Activated naive CD4-positive, alpha-beta T cell treated with Interleukin-2 at 50 U/mL for 16 hours (primary cell): ENCODE measurements at places on chromosomes 1 and 21.

- no peak for DNase-seq
These were observed 1.8 kb downstream of the RER1 start for GRCh38 chr1:2393471-2393877.

DNA sequence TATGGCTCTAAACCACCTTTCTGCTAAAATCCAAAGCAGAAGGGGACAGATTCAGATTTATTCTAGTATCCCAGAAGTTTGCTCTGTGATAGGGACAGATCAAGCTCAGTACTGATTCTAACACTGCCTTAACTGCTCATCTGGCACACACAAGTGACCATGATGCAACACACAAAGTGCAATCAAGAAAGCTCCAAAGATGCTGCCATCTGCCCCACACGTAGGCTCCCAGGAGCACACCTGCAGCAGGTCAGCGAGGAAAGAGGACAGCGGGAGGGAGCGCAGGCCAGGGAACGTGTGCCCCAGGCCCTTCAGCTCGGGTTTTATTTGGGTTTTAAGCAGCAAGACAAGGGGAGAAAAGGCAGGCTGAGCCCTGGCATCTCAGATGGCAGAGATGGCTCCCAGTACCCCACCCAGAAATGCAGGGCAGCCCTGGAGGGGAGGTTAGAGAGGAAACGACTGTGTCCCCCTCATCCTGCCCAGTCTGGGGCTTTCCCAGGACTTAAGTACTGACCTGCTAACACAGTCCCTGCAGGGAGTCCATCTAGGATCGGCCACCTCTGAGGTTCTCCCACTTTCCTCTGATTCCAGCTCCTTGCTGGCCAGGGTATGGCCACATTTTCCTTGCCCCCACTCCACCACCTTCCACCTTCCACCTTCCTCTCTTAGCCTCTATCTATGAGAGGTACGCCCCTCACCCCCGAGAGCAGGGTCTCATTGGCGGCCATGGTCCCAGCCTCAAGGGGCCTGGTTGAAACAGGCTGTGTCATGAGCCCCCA, 1.2 kb downstream of the TRIM11 start:
- DNase-seq, result no peak

- no peak for DNase-seq
These were observed 26.0 kb downstream of the SETD4 start for GRCh38 chr21:36034211-36034913.

DNA sequence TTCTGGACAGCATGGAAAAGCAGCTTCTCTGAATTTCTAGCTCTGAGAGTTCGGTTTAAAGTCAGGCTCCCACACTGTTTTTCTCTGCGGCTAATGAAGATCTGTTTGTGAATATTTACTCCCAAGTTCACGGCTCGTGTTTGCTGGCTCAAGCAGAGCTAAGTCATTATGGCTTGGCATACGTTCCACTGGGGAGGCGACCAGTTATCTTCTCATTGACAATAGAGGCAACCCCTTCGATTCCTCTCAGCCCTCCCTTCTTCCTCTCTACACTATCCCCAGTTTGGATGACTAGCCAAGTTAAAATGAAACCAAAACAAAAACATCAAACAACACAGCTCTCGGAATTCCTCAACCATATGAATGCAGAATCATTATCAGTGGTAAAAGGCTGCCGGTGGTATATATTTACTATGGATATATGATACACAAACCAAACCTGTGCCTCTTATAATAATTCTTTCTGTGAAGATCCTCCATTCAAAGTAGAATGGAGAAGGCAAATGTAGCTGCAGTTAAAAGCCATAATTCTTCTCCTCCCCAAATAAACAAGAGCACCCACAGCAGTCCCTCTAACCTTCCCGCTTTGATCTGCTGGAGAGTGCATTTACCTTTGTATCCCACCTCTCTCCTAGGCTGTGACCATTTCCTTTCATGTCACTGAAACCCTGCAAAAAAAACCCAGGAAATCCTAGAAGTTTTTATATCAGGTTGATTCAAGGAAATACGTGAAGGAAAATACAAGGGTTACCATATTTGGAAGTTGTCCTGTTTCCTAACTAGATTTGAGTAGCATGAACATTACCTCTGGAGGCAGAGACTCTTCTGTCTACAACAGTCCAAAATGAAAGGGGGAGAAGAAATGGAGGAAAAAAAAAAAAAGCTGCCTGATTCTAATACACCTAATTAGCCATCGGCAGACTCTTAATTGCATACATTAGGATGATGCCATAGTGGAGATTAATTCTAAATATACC, 108.3 kb upstream of the USH2A start:
- DNase-seq, result no peak

DNA sequence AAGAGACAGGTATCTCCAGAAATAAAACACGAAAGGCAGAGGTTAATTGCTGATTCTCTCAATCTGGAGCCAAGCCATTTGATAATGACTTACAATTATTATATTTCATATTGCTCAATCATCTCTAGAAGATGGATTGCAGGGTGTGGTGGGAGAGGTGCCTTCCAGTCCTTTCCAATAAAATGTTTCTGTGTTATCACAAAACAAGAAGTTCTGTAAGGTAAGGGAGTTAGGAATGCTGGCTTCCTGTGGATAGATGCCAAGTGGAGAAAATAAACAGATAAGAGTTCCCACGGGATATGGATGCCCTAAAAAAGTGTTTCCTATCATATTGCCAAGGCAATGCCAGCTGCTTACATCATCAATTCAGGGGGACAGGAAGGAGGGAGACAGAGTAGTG, 7.2 kb upstream of the CCN1 start:
- DNase-seq, result no peak

GRCh38 chr21:34362670-34363069, 1.1 kb upstream of the KCNE2 start:
- DNase-seq, result no peak

DNA sequence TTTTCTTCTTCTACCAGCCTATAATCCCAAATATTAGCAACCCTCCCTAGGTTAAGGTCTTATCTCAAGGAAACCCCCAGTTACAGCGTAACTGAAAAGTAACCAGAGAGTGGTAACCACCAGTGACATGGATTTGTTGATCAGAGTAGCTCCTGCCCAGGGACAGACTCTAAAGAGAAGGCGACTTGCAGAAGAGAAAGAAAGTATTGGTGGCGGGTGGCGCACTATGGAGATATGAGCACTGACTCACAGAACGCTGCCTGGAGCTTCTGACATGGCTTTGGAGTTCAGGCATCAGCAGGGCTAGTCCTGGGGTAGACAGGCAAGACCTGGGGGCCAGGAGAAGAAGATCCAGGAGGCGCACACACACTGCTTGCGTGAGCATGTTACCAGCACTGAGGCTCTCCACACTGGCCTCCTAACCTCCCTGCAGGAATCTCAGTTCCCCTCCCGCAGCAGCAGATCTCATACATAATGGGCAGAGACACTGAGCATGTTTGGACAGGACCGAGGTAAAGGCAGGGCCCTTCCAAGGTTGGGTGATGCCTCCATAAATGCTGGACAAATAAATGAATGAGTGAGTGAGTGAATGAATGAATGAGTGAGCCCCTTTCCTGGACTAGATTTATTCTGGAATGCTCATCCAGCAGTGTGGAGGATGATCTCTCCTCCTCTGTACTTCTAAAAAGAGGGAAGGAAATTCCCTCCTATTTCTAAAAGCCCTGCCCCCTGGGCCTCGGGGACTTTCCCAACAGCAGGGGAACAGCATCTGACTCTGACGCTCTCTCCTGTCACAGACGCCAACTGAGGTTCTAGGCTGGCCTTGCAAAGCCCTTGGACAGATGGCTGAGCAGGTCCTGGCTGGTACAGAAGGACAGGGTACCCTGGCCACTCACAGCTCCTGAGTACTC, 175.5 kb downstream of the CLIC6 start:
- no peak for DNase-seq

- no peak for DNase-seq
These were observed 173.3 kb downstream of the RWDD3 start for GRCh38 chr1:95407131-95407885.

DNA sequence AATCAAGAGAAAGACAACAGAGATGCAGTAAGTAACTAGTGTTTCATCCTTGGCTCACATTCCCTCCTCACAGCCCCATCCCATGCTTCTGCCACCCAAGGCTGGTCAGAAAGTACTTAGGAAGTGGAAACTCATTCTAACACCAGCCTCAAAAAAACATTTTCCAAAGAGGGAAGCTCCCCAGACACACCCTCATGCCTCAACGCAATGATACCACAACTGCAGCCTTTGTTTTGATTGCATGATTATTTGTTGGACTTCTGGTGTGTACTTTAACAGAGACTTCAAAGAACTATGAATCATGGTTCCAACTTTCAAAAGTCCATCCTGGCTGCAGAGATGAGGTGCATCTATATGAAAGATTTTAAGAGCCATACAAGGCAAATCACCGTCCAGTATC, 45.2 kb upstream of the KCNA3 start:
- no peak for DNase-seq

- peak; percentile 20 for DNase-seq
These were observed 17.7 kb downstream of the FAAH start for GRCh38 chr1:46411601-46412341.

DNA sequence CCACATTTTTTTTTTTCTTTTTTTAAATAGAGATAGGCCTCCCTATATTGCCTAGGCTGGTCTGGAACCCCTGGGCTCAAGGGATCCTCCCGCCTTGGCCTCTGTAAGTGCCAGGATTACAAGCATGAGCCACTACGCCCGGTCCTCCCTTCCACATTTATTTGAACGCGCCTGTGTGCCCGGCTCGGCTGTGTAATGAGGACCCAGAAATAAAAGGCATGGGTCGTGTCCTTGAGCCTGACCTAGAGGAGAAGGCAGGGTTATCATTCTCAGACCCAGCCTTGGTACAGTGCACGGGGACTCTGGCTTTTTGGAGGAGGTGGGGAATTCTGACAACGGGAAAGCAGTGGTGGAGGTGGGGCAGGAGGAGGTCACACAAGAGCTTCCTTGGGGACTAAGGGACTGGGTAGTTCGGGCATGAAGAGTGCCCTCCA, 841 bp downstream of the CENPF start:
- no peak for DNase-seq
